Activated CD4-positive, alpha-beta T cell treated with anti-CD3 and anti-CD28 coated beads for 36 hours (primary cell): ENCODE measurements at places on chromosomes 6 and 20.

GRCh38 chr6:3230900-3231246 is 3.4 kb upstream of the TUBB2B start:
- peak; percentile 37 for DNase-seq

GRCh38 chr20:3404402-3404801 is 3.1 kb downstream of the DNAAF9 start:
- DNase-seq = no peak

DNA sequence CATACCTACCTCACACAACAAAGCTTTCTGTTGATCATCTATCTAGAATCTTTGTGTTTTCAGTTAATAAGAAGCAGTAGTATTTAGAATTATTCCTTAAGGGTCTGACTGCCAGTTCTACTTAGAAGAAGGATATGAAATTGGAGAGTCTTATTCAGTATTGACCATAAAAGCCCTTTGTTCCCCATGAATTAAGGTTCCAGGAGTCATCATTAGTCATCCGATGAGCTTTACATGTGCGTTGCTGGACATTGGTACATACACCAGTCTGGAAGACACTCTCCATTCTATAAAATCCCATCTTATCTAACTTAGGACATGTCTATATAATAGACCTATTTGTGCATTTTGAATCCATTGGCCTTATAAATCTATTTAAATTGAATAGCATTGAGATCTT is 34.4 kb upstream of the RNF217 start:
- DNase-seq = no peak

GRCh38 chr6:150717419-150717818 is 117.7 kb downstream of the PLEKHG1 start:
- DNase-seq = no peak

DNA sequence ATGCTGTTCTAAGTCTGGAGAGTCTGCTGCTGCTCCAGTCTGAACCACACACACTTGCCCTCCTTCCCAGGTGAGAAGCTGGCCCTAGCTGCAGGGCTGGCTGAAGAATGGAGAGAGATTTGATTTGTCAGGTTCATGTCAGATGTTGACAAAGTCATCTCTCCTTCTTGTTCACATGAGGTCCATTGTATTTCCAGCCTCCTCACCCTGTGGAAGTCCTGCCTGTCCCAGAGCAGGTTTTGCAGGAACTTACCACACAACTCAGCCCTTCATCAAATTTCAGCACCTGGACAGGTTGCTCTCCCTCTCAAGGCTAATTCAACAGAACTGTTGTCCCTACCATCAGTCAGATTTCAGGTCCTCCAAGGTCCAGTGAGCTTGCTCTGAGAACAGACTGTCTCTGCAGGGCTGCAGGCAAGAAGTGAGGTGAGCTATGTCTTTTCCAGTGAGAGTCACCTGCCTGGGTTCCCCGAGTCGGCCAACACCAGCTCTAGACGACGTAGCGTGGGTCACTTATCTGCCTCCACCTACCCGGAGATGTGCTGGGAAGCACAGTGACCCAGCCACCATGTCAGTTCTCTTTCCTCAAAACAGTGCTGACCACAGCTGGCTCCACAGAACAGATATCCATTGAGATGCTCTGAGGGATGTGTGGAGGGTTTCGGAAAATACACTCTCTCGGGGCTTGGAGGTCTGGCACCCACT is 58.0 kb upstream of the CD93 start:
- no peak for DNase-seq

GRCh38 chr20:35279040-35279439 is 1.1 kb upstream of the MMP24OS start:
- no peak for DNase-seq

- DNase-seq = no peak
These were observed 58.4 kb upstream of the IER3 start for GRCh38 chr6:30802731-30803130.

DNA sequence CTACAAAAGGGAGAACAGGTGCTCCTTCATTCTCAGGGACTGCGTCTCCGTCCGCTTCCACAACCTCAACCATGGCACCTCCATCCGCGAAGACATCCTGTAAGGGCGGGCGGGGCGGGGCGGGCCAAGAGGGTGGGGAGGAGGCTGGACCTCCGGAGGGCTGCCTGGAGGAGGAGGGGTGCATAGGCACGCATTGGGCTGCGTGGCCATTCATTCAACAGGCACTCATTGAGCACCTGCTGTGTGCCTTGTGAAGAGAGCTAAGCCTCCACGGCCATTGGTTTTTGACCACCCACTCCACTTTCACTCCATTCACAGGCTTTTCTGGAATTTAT is 435 bp downstream of the ZSWIM3 start:
- DNase-seq = peak; percentile 73

- DNase-seq = no peak
These were observed 94.8 kb upstream of the SCAF8 start for GRCh38 chr6:154638369-154638768.

- peak; percentile 7 for DNase-seq
These were observed 338.3 kb upstream of the CHD6 start for GRCh38 chr20:41956338-41957074.

DNA sequence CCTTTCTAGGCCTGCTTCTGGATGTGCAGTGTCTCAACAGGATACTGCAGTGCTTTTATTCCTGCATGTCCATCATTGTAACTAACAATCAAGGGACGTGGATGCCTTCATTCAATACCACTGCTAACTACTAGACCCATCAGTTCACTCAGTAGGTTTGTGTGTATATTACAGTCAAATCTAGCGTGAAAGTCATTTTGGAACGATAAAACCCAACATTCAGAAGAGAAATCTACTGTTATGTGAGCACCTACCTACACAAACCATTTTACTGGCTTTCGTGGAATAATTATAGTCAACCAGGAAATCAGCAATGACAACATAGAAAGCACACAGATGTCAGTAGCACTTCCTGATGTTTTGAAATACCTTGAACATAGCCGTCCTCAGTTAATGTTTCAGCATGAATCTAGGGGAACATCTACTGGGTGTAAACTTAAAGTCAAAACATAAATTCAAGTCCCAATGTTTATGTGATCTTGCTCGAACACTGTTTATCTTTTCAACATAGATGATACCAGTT is 270.6 kb downstream of the FARS2 start:
- DNase-seq = no peak

DNA sequence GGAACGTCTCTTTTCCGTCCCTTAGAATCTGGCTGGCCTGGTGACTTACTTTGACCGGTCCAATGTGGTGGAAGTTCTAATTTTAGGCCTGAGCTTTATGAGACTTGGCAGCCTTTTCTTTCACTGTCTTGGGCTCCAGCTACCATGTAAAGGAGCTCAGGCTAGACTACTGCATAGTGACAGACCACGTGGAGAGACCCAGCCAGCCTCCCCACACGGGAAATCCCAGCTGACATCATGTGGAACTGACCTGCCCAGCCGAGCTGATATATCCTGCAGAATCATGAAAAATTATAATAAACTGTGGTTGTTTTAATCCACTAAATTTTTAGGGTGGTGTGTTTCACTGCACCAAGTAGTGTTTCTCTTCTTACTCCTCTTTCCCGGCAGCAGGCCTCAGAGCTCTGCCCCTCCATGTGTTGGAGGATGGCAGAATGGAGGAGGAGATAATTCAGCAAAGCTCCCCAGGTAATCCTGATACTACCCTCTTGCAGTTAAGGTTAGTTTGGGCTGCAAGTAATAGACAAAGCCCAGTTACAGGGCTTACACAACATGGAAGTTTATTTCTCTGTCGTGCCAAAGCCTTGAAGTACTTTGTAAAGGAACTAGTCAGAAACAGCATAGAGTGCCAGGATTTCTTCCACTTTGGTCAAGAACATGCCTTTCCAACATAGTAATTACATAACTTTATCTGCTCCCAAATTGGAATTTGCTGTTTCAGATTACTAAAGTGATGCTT is 87.5 kb downstream of the SH3BGRL2 start:
- no peak for DNase-seq
